ENCODE measurements at places on chromosomes 7 and 10. TPM values are rescaled to one million over a fixed set of nuclear protein-coding genes. Genes with fewer than 3 reads are reported as not detected.

DNA sequence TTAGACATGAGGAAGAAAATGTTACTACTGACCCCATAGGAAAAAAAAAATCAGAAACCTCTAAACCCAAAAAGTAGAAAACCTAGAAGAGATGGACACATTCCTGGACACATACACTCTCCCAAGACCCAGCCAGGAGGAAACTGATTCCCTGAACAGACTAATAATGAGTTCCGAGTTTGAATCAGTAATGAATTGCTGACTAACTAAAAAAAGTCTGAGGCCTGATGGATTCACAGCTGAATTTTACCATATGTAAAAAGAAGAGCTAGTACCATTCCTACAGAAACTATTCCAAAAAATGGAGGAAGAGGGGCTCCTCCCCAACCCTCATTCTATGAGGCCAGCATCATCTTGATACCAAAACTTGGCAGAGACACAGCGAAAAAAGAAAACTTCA is 75.8 kb downstream of the HBP1 start:
- no peak for DNase-seq

DNA sequence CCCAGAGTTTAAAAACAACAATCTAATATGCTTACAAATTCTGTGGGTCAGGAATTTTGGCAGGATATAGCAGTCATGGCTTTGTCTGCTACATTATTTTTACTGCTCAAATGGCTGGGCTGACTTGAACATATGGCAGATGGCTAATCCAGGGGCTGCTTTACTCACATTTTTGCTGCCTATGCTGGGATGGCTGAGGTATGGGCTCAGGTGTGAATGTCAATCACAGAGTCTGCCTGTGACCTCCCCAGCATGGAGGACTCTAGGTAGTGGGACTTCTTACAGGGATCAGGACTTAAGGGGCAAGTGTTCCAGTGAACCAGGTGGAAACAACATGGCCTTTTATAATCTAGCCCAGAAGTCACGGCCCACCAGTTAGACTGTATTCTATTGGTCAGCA is 4.4 kb upstream of the FKBP9 start:
- DNase-seq, result no peak

The SLC18A3 gene
- not detected for total RNA-seq

The PRKCQ gene
- total RNA-seq, result 0.06 TPM

Data from heart left ventricle (tissue), 16 donors.